SJSA1 (cell line): ENCODE measurements at places on chromosomes 1 and 21.

GRCh38 chr1:112833806-112834205 is 118.7 kb upstream of the PPM1J start:
- no peak for DNase-seq

- DNase-seq, result no peak
Measured at GRCh38 chr1:171159148-171159547, 26.0 kb upstream of the FMO2 start.

DNA sequence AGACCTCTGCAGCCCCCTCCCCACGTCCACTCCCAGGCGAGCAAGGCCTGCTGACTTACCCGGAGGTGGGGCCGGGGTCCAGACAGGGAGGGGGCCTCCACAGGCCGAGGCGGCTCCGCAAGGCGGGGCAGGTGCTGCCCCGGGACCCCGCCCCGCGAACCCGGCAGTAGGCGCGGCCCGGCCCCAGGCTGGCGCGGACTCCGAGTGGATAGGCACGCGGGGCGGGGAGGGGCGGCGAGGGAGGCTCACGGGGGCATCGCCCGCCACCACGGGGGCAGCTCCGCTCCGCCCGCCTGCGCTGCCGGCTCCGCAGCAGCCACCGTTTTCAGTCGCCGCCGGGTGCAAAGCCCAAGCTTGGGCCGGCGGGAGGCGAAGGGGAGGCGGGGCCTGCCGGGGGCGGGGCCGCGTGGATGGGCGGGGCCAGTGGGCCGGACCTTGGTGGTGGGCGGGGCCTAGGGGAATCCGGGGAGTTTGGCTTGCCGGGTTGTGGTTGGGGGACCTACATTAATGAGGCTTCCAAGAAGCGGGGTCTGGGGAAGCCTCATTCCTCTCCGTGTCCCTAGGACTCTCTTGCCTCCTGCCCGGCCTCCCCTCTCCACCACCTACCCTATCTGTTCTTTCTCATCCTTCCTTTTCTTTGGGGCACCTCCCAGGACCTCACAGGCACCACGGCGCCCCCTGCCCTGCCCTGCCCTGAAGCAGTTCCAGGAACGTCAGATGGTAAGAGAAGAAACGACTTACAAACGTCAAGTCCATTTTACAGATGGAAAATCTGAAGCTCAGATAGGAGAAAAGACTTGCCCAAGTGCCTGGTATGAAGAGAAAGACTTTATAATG is at the start of gene RIMS3:
RIMS3 (minus strand) TSS at position 348 of the 837 bp plus-strand sequence. CDS start 23,757 bp downstream, outside the sequence.
- DNase-seq, result peak; percentile 58

DNA sequence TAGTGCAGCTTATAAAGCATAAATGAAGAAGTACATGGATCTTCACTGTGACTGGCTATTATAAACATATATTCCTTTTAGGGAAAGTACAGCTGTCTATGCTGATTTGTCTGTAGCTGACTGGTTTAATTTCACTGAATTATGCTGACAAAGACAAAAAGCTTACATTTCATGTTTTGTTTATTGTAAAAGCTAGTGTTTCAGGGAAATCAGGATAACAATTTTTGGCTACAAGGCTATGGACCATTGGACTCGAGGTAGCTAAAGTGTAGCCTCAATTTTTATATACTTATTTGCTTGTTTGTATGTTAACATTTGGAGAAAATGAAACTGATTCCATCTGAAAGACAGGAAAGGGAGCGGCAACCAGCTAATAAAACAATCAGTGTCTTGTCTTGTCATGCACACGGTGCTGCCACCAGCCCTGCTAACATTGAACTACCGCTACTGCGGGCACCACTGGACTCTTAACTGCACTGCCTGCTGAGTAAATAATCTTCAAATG is 480.2 kb downstream of the COL11A1 start:
- no peak for DNase-seq

DNA sequence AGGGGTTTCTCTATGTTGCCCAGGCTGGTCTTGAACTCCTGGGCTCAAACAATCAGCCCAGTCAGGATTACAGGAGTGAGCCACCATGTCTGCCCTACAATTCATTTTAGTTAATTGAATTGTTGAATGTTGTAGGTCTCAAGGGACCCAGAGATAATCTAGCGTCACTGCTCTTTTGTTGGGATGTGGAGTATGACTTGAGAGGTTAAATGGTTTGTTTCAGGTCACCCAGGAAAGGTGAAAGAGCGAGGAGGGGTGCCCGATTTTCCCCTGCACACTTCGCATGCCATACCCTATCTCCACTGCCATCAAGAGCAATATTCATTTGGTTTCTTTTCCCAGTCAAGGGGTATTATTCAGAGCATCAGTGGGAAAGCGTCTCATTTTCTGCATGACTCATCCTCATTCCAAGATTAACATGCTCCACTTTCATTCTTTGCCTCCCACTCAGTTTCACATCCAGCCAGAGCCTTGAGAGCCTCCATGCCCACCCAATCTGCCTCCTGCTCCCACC is 13.1 kb upstream of the SLC30A1 start:
- peak; percentile 87 for DNase-seq

DNA sequence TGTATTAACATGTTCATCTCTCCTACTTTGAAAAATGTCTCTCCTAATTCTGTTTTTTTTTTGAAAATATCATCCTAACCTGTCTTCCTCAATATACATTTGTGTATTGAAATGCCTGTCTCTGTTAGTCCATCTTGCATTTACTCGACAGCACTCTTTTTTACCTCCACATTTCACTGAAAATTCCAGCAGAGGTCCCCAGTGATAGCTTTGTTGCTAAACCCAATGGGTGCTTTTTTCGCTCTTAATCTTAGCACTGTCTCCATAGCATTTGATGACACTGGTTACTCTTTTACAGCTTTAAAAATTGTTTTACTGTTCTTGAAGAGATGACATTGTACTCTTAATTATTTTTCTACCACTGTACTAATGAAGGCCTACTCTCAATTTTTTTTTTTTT is 10.8 kb downstream of the OSBPL9 start:
- DNase-seq, result no peak

DNA sequence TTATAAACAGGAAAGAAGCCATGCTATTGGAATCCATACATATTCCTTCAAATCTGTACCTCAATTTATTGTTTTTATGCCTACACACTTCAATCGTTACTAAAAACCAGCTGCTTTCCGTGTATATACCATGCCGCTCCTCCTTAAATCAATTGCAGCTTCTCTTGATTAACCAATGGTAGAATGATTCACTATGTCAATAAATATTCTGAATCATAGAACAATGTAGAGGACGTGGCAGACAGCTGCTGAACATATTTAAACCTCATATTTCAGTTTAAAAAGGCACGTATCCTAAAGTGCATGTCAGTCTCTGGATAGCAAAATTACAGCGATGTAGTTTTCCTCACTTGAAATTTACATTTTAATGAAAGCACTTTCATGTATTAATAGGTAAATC is 100.4 kb downstream of the MRPL39 start:
- peak; percentile 4 for DNase-seq

GRCh38 chr1:153232553-153232952 is 15.2 kb downstream of the PRR9 start:
- DNase-seq, result no peak

GRCh38 chr1:227082999-227083746 is 143.1 kb downstream of the COQ8A start:
- no peak for DNase-seq

DNA sequence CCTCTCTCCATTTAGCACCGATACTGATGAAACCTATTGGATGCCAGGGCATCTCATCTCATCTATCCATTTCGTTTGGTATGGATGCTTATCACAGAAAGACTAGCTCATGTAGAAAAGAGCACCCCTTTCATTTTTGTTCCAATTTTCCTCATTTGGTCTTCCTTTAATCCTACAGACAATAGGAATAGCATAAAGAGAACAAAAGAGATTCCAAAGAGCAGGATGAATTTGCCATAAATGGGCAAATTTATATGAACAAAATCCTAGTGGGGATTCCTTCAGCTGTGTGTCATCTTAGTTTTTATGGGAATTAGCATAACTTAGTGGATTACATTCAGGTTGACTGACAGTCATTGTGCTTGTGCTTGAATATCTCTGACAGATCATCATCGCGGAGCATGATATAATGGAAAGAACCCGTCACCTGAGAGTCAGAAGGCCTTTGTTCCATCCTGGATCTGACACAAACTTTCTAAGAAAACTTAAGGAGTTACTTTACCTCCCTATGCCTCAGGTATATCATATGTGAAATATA is 777.5 kb upstream of the ADGRL2 start:
- DNase-seq, result peak; percentile 14
